ENCODE measurements at places on chromosomes 16 and 17. TPM values are rescaled to one million over a fixed set of nuclear protein-coding genes. Genes with fewer than 3 reads are reported as not detected.

Gene POLR2A
- 187 TPM for total RNA-seq

Gene SMIM5
- not detected for total RNA-seq

- H3K36me3 ChIP-seq: peaks cover 14% of the 10 kb centered on the region
- no peak for DNase-seq
- H3K27ac ChIP-seq: no peak overlapping the region
- peaks cover 10% of the 10 kb centered on the region for H3K27me3 ChIP-seq
Observed at GRCh38 chr17:77700165-77700881, 258.2 kb upstream of the TNRC6C start.

- H3K27me3 ChIP-seq: peaks cover 75% of the 10 kb centered on the region
- H3K36me3 ChIP-seq: no peaks in the 10 kb centered on the region
- DNase-seq: no peak
- H3K4me3 ChIP-seq: peak overlapping the region; percentile 27
Observed at GRCh38 chr17:66966704-66967418, 2.4 kb downstream of the CACNG4 start.

DNA sequence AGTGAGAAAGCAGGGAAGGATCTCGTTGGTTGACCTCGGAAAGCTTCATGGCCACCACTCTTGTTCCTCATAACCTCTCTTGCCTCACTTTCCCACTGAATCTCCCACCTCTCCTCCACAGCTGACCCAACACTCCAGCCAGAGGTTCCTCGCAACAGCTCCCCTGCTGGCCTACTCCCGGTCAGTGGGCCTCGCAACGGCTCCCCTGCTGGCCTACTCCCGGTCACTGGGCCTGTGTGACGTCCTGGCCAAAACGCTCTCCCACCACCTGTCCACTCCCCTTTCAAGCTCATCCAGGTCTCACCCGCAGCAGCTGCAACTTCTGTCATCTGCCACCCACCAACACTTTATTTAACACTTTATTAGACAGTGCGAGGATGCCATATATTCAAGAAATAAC is 149.1 kb downstream of the VPS53 start:
- H3K27me3 ChIP-seq: no peaks in the 10 kb centered on the region
- H3K36me3 ChIP-seq: peaks cover 22% of the 10 kb centered on the region
- peaks cover 10% of the 10 kb centered on the region for H3K4me1 ChIP-seq
- DNase-seq: no peak
- H3K27ac ChIP-seq: no peak overlapping the region
- no peak overlapping the region for H3K4me3 ChIP-seq

DNA sequence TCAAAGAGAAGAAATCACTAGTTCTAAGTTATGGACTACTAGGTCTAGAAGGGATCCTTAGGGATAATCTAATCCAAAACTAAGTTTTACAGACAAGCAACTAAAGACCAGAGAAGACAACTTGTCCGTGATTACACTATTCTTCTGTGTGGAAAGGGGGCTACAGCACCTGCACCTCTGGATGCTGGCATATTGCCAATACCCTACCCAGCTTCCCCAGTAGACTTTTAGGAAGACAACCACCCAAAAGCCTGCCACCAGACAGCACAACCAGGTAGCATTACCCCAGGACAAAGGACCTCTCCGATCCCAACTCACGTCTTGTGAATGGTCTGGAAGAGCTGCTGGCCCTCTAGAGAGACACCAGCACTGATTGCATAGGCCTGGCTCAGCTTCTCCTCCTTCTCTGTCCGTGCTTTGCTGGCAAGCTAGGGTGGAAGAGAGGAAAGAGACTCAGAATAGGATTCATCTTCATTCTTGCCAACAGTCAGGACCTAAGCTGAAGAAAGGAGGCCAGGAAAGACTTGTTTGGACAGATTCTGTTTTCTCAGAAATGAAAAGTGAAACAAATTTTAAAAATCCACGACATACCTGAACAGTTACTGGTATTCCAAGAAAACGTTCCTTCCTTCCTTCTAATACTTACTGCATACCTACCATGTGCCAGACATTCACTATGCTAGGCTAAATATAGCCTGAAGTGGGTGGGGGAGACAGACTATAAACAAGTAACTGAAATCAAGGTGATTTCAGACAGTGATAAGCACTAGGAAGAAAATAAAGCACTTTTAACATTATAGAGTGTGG is 25.3 kb upstream of the TMEM101 start:
- H3K36me3 ChIP-seq: peaks cover 30% of the 10 kb centered on the region
- H3K4me3 ChIP-seq: no peak overlapping the region
- H3K27ac ChIP-seq: peak overlapping the region; percentile 16
- H3K4me1 ChIP-seq: peaks cover 13% of the 10 kb centered on the region

GRCh38 chr16:85357323-85357722 is 245.1 kb upstream of the CIBAR2 start:
- peaks cover 4% of the 10 kb centered on the region for H3K27me3 ChIP-seq
- no peaks in the 10 kb centered on the region for H3K4me1 ChIP-seq

GRCh38 chr17:62191390-62192361 is 126.6 kb upstream of the MED13 start:
- no peaks in the 10 kb centered on the region for H3K36me3 ChIP-seq
- peaks cover 7% of the 10 kb centered on the region for H3K27me3 ChIP-seq
- H3K27ac ChIP-seq: no peak overlapping the region
- H3K4me1 ChIP-seq: no peaks in the 10 kb centered on the region
- no peak for DNase-seq

GRCh38 chr16:87153326-87153725 is 163.9 kb downstream of the C16orf95 start:
- H3K4me3 ChIP-seq: no peak overlapping the region
- H3K36me3 ChIP-seq: no peaks in the 10 kb centered on the region
- no peaks in the 10 kb centered on the region for H3K4me1 ChIP-seq
- peaks cover 5% of the 10 kb centered on the region for H3K27me3 ChIP-seq
- no peak overlapping the region for H3K27ac ChIP-seq

DNA sequence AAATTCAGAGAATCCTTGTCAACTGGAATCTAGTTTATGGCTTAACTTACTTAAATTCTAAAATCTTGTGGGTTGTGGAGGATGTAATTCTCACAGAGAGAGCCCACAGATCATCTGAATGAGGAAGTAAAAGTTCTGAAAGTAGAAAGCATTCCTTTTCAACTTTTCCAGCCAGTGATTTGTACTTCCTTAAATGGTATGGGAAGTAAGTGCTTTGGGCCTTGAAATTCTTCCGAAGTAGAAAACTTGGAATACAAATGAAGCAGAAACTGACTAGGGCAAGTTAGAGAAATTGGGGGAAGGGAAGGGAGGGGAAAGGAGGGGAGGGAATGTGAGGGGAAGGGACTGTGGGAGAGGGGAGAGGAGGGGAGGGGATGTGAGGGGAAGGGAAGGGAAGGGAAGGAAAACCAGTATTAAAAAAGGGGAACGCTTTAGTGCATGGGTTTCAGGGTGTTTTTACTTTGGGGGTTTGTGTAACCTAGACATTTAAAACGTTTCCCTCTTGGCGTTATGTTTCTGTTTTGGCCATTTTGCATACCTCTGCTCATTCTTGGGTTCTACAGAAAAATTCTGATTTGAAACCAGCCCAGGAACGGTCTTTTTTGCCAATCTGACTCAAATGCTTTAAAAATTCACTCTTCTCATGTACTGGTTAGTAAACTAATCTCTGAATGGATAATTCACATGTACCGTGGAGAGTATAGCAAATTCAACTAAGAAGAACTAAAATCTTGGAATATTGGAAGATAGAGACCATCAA is 15.5 kb upstream of the SNTB2 start:
- peaks cover 28% of the 10 kb centered on the region for H3K4me1 ChIP-seq
- H3K36me3 ChIP-seq: peaks cover 38% of the 10 kb centered on the region
- no peaks in the 10 kb centered on the region for H3K27me3 ChIP-seq

GRCh38 chr17:30372755-30373154 is 6.0 kb upstream of the CPD start:
- H3K4me3 ChIP-seq: no peak overlapping the region
- no peak overlapping the region for H3K27ac ChIP-seq
- peaks cover 50% of the 10 kb centered on the region for H3K4me1 ChIP-seq
- H3K36me3 ChIP-seq: no peaks in the 10 kb centered on the region

- H3K27ac ChIP-seq: no peak overlapping the region
- no peaks in the 10 kb centered on the region for H3K27me3 ChIP-seq
- no peaks in the 10 kb centered on the region for H3K4me1 ChIP-seq
- no peak for DNase-seq
- no peaks in the 10 kb centered on the region for H3K36me3 ChIP-seq
- no peak overlapping the region for H3K4me3 ChIP-seq
Observed at GRCh38 chr17:11140043-11140442, 101.0 kb upstream of the SHISA6 start.

DNA sequence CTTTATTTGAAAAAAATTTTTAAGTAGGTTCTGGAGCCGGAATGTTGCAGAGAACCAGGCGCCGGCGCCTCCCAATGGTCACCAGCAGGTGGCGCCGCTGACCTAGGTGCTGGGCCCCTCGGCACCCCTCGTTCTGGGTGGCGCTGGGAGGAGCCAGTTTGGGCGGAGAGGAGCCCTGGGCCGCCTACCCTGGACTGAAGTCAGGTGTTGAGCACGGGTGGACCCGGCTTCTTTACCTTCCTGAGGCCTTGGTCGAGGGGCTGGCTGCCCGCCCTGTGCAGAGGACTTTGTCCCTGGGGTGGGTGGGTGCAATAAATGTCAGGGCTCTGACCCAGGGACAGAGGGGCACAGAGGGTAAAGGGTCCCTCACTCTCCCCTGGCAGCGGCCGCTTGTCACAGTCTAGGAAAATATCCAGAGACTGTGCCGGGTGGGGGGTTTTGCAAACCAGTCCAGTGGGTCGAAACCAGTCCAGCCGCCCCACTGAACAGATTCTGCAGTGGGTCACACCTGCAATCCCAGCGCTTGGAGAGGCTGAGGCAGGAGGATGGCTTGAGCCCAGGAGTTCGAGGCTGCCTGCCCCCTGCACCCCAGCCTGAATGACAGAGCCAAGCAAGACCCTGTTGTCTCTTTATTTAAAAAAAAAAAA is 30.1 kb upstream of the TNFRSF13B start:
- no peaks in the 10 kb centered on the region for H3K27me3 ChIP-seq
- H3K36me3 ChIP-seq: no peaks in the 10 kb centered on the region
- no peak overlapping the region for H3K4me3 ChIP-seq
- H3K4me1 ChIP-seq: no peaks in the 10 kb centered on the region
- H3K27ac ChIP-seq: no peak overlapping the region
- DNase-seq: peak; percentile 81

All from activated CD4-positive, alpha-beta memory T cell treated with anti-CD3 and anti-CD28 coated beads for 36 hours (primary cell).